ENCODE measurements at places on chromosomes 7 and 10.

DNA sequence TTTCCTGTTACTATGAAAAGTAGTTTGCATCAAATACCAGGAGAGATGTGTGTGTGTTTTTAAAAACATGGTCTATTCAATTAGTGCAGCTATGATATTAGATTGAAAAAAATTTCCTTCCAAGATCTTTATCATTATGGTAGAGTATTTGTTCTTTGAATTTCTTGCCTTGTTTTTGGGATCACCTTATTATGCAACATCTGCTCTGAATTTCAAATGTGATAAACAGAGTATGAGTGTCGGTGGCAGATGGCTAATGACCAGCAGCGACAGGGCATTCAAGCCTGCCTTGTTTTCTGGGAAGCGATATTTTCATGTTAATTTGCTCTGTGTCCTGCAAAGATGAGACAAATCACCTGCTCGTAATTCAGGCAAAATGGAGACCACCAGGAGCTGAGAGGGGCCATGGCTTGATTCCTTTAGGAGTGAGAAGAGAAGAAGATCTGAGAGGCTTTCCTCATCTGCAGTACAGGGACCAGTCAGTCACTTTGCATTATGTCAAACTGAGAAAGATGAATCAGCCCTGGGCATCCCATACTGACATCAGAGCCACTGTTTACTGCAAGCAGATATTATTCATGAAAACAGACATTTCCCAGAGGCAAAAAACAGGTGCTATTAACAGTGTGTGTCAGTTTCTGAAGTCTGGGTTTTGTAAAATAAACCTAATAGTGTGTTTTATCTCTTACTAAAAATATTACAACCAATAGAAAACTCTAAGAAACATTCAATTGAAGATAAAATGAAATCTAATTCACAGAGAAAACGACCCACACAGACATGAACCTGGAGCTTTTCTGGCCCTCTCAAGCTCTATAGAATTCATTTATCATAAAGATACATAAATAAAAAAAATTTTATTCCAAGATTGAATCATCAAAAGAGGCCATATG is 67.6 kb downstream of the CDK6 start:
- DNase-seq, result no peak

DNA sequence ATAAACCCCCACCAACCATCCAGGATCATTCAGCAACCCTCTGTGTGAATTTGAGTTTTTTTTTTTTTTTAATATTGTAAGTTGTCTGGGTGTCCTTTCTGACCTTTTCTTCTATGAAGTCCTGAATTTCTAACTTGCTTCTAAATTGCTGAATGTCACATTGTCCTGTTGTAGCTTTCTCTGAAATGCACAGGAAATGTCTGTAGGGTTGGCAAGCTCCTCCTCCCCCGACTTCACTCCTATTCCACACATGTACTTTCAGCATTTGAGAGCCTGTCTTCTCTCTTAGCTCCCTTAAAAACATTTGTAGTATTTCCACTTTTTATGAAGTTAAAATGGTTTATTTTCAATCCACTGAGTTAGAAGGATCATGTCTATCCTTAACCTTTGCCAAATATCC is 3.3 kb upstream of the CNNM2 start:
- DNase-seq, result no peak

GRCh38 chr10:31650010-31650409 is 278.6 kb downstream of the ARHGAP12 start:
- no peak for DNase-seq

DNA sequence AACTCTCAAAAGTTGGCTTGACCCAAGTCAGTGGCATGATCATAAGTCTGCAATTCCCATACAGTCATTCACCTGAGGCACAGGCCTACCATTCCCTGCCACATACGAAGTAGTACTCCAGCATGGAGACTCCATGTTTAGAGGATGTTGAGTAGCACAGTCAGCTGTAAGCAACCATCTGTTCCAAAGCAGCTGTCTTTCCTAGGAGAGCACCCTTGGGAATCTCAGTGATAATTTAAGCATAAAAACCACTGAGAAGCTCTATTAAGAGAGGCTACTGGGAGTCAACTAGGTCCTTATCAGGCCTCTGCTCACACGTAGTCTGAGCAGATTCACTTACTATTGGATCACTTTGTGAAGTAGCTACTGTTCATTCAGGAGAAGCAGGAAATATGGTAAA is 61.6 kb upstream of the UNC5B start:
- no peak for DNase-seq

DNA sequence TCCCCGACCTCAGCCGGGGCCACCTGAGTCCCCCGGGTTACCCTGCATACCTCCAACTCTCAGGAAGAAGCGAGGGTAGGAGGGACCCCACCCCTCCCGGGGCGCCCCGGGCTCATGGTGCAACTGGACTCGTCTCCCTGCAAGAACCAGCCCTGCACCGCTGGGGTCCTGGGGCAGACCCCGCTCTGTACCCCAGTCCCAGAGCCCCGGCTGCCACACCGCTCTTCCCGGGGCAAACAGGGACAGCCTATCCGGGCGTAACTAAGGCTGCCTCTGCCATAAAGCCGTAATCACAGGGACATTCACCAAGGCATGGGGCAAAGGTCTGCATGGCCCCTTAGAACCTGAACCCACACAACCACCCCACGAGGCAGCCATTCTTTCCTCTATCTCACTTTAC is 6.7 kb upstream of the MAFK start:
- DNase-seq, result no peak

- no peak for DNase-seq
Measured at GRCh38 chr10:129966370-129966888, 2.4 kb upstream of the EBF3 start.
